ENCODE measurements at places on chromosomes 7 and 10.

- no peak for DNase-seq
These were observed 30.7 kb upstream of the STOX1 start for GRCh38 chr10:68796605-68797004.

DNA sequence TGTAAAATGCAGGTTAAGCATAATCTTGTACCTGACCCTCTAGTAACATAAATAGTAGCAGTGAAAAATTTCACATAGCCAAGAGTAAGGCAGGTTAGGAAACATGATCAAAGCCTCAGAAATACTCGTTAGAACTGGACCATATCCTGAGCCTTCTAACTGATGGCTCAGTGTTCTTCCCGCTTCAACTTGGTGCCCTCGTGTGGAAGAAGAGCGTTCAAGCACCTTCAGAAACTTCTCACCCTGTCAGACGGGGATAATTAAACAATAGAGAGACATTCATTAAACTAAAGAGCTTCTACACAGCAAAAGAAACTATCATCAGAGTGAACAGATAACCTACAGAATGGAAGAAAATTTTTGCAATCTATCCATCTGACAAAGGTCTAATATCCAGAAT, 124.5 kb downstream of the MYOF start:
- DNase-seq: peak; percentile 37

DNA sequence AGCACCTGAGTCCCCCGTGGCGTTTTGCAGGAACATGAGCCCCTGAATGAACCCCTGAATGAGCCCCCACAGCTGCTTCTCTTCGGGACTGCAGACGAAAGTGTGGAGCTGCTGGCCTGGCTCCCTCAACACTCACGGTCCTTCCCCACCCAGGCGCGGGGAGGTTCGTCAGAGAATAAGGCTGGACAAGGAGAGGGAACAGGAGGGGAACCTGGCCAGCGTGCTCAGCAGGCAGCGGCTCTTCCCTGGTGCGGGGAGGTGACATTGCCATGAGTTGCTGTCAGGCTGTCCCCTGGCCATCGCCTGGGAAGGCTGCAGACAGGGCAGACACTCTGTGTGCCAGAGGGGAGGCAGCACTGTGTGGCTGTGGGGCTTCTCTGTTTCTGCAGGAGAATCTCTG, 80.9 kb upstream of the SHH start:
- no peak for DNase-seq

DNA sequence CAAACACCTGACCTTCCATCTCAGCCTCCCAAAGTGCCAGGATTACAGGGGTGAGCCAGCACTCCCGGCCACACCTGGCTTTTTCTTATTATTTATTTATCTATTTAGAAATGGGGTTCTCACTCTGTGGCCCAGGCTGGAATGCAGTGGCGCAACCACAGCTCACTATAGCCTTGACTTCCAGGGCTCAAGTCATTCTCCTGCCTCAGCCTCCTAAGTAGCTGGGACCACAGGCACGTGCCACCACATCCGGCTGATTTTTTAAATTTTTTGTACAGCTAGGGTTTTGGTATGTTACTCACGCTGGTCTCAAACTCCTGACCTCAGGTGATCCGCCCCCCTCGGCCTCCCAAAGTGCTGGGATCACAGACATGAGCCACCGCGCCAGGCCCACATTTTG, 56.9 kb upstream of the MYL10 start:
- peak; percentile 33 for DNase-seq

DNA sequence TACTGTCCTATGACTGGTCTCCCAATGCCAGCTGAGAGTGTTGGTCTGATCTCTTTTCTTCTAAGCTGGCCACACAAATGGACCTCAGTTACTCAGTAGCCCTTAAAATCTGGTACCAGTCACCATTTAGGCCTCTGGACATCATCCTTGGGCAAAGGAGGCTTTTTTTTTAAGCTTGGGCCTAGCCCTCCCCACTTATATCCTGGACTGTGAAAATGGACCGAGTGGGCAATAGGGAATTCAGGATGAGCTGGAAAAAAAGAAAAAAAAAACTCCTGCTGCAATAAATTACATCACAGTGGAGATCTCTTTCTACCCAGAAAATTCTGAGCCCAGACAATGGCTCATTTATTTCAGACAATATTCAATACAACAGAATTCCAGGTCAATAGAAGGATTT, 68.4 kb downstream of the PARP12 start:
- no peak for DNase-seq

DNA sequence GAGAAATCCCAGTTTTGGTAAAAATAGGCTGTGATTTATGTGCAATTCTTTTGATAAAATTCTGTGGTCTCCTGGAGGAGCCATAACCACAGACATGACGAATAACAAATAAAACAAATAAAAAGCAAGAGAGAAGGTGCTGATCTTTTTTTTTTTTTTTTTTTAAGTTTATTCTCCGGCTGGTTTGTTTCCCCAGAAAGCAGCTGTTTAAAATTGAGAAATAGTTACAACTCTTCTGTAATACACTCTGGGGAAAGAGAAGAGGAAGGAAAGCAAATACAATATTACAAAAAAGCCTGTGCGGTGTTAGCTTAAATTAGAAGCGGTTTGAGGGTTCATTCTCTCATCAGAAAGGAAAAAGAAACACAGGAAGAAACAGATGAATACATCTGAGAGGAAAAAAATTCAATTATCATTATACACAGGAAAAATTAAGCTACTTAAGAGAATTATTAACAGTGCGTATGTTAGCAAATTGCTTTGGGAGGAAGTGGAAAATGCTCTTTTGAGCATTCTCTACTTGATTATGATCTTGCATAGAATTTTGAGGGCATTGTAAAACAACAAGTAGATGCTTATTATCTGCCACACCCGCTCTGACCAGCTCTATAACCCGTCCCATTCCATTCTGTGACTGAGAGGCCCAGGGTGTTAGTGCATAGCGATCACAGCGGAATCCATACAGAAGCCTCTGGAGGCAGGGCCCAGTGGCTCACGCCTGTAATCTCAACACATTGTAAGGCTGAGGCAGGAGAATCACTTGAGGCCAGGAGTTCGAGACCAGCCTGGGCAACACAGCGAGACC, 40.6 kb upstream of the WAC start:
- peak; percentile 95 for DNase-seq

DNA sequence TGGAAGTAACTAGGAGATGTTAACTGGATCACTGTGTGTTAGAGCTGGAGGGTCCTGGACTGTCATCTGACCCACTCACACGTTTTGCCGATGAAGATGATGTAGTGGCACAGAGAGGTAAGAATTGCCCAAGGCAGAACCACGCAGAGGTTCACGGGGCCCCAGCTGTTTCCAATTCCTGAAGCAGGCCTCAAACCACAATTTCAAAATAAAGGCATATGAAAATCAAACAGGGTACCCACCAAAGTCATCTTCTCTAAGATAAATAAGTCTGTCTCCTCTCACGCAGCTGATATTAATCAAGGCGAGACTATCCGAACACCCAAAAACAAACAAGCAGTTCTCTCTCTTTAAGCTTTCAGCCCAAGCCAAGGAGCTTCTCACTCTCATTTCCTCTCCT, 113.3 kb upstream of the JCAD start:
- DNase-seq: no peak

- DNase-seq: no peak
These were observed 770.1 kb upstream of the CELF2 start for GRCh38 chr10:10247585-10247984.

DNA sequence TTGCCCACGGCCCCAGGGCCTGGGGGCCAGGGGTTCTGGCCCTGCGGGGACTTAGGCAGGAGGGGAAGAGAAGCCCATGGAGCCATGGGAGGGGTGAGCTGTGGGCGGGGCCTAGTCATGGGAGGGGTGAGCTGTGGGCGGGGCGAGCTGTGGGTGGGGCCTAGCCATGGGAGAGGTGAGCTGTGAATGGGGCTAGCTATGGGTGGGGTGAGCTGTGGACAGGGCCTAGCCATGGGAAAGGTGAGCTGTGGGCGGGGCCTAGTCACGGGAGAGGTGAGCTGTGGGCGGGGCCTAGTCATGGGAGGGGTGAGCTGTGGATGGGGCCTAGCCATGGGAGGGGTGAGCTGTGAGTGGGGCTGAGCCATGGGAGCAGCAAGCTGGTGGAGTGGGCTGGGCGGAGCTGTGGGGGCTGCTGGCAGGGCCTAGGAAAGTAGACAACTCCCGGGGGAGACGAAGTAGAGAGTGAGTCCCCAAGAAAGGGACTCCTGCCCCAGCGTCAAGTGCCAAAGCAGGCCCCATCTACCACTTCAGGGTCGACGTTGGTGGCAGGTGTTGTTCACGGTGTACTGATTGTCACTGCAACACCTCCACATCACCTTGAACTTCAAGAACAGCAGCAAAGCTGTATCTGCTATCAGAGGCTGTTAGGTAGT, 19.2 kb upstream of the TTYH3 start:
- DNase-seq: no peak

DNA sequence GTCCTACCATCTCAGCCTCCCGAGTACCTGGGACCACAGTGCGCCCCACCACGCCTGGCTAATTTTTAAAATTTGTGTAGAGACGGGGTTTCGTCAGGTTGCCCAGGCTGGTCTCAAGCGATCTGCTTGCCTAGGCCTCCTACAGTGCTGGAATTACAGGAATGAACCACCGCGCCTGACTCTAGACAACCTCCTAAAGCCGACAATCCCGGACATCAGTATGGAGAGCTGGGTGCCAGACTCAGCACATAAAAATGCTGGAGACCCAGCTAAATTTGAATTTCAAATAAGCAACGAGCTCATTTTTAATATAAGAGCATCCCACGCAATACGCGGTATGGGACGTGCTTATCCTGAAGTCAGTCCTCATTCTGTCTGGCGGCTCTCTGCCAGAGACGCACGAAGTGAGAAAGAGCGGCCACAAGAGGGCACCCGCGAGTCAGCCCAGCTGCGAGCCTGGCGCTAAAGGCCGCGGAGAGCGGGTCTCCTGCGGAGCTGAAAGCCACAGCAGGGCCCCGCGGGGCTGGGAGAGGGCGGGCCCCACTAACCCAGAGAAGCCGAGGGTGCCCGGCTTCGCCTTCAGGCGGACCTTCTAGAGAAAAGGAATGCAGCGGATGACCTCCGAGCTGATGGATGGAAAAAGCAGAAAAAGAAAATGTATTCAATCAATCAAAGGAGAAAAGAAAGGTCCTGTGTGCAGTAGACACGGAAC, 7.0 kb downstream of the CALY start:
- peak; percentile 61 for DNase-seq

DNA sequence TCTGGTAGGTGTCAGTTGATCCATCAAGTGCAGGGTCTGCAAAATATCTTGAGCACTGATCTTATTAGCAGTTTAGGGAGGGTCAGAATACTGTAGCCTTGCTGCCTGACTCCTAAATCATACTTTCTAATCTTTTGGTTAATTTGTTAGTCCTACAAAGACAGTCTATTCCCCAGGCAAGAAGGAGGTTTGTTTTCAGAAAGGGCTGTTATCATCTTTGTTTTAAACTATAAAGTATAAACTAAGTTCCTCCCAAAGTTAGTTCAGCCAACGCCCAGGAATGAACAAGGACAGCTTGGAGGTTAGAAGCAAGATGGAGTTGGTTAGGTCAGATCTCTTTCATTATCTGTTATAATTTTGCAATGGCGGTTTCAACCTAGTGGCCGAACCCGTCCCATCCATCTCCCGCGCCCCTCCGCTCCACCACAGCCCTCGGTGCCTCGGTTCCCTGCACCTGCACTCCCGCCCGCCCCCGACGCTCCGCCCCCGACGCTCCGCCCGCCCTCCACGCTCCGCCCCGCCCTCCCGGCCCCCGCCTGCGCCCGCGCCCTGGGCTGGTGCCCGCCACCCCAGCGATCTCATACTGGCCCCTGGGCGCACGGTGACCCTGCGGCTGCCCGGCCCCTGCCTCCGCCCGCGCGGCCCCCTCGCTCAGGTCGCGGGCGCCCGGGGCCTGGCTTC, at the start of gene ADCK2:
ADCK2 (plus strand) TSS at position 564 of the 681 bp plus-strand sequence. CDS start 386 bp downstream, outside the sequence.
- peak; percentile 19 for DNase-seq

DNA sequence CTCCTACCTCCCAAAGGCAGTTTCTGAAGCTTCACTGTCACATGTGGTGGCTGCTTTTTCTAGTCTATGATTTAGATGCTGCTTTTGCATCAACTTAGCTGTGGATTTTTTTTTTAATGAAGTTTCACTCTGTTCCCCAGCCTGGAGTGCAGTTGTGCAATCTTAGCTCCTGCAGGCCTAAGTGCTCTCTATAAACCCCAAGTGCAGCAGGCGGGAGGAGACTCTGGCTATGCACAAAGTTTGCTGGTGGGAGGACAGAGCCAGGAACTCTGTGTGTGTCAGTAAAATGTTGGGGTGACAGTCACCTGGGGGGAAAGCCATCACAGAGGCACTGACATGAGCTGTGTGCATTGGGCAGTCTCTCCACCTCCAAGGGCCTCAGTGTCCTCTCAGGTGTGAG, 138.8 kb upstream of the FAM20C start:
- peak; percentile 60 for DNase-seq

- DNase-seq: no peak
These were observed 414.8 kb upstream of the MKI67 start for GRCh38 chr10:128540781-128541761.

GRCh38 chr7:55161154-55161687, 142.4 kb downstream of the EGFR start:
- no peak for DNase-seq

DNA sequence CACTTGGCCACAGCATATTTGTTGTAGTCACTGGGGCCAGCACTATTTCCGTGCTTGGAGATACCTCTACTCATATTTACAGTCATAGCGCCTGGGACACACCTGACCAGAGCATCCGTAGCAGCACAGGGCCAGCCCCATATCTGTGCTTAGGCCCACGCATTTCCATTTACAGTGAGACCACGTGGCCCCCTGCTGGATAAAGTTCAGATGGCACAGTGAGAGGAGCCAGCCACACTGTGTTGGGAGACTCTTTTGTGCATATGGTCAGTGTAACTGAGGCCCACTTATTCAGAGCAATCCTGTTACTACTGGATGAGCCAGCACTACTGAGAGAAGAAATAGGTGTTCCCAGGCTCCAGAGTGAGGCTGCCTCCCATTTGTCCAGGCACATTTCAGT, 455.3 kb downstream of the REEP3 start:
- DNase-seq: peak; percentile 50

- DNase-seq: no peak
These were observed 16.2 kb upstream of the MRC1 start for GRCh38 chr10:17792991-17793390.

DNA sequence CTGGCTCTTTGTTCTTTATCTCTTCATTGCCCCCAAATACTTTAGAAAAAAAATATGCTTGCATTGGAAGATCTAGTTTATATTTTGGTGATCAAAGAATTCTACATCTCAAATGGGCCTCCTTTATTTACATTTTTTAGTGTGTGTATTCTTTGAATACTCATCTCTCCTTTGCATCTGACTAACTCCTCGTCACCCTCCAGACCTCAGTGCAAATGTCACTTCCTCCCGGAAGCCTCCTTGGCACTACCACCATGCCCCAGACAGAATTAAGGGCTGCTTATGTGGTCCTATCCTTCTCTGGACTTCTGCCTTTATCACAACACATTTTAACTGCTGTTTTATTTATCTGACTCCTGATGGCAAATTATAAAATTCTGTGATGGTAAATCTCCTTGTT, 52.0 kb upstream of the PPP1R3C start:
- DNase-seq: no peak

- peak; percentile 7 for DNase-seq
These were observed 5.3 kb downstream of the NEUROG3 start for GRCh38 chr10:69567920-69568319.

- DNase-seq: no peak
These were observed 9.9 kb upstream of the CXCL12 start for GRCh38 chr10:44394696-44395381.

All from MV-4-11 (cell line).